ENCODE measurements at places on chromosomes 1 and 21.

- peak; percentile 17 for DNase-seq
These were observed 470 bp downstream of the TNR start for GRCh38 chr1:175742790-175743459.

DNA sequence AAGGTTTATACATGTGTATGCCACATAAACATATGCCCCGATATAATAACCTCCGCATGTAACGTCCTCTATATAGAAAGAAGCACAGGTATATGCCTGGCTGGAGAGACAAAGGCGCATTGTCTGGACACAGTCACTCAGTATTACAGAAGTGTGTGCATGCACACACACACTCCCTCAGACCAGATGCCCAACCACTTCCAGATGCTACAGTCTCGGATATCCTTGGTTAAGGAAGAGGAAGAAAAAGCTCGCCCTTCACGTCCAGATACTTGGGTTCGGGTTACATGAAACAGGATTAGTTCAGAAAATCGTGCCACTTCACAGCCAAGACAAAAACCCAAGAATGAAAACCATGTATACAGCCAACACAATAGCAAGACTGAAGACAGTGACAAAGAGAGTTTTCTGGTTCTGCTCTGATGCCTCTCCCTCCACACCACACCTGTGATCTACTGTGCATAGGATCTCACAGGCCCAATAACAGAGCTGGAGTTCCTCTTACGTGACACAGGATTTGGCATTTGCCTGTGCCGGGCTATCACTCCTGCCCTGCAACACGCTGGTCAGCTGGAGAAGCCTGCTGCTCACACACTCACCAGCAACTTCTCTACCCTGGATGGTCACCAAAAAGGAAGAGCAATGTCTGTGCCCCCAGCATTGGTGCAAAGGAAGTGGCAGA lies 75.0 kb downstream of the SSBP3 start:
- no peak for DNase-seq

GRCh38 chr1:207181847-207182246 lies 77.8 kb downstream of the C4BPA start:
- peak; percentile 61 for DNase-seq

DNA sequence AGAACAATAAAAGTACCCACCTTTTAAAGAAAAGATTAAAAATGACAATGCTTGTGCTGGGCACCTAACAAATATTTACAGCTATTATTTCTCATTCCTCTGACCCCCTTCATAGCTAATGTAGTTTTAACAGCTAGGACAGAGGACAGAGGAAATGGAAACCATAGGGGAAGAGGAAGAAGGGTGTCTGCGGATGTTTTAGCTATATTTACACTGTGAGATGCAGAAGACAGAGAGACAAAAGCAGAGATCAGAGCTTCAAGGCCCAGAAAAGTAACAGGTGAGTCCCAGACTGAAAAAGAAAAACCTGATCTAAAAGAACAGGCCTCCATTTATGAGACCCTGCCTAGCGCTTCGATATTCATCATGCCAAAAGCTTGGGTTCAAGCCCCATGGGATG lies 72.0 kb downstream of the ZNF281 start:
- DNase-seq, result no peak

GRCh38 chr1:46396441-46397398 lies 2.6 kb downstream of the FAAH start:
- DNase-seq, result no peak

GRCh38 chr21:45741691-45742090 lies 98.2 kb downstream of the PCBP3 start:
- no peak for DNase-seq

GRCh38 chr21:38455403-38455802 lies 42.9 kb downstream of the ERG start:
- DNase-seq, result no peak

- no peak for DNase-seq
These were observed 16.3 kb downstream of the ZMPSTE24 start for GRCh38 chr1:40274331-40274730.

- DNase-seq, result no peak
These were observed 576.9 kb downstream of the MATN1 start for GRCh38 chr1:30146448-30146847.

- no peak for DNase-seq
These were observed 102.7 kb downstream of the HMGB4 start for GRCh38 chr1:33966346-33967141.

DNA sequence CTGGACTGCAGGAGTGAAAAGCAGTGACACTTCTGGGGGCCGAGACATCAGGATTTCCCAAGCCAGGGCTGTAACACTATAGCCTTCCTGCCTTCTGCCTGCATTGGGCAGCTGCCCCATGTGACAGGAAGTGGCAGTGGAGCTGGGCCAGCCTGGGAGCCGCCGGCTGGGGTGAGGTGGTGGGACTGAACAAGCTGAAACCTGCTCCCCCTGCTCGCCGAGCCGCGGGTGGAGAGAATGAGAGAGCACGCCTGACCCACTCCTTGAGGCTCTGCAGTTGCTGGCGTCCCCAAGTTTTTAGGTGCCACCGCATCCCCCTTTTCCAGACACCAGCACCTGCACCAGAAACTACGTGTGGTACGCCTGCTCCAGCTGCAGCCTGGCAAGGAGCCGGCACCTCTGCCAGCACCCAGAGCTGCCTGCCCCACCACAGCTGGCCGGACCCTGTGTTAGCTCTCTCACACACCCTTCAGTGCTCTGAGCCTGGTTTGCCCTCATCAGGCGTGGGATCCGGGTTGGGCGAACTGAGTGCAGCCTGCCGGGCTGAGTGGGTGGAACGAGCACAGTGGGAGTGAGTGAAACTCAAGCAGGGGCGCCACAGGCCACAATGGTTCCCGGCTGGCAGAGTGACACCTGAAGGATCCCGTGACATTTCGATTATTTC lies 119.4 kb downstream of the AKT3 start:
- no peak for DNase-seq

DNA sequence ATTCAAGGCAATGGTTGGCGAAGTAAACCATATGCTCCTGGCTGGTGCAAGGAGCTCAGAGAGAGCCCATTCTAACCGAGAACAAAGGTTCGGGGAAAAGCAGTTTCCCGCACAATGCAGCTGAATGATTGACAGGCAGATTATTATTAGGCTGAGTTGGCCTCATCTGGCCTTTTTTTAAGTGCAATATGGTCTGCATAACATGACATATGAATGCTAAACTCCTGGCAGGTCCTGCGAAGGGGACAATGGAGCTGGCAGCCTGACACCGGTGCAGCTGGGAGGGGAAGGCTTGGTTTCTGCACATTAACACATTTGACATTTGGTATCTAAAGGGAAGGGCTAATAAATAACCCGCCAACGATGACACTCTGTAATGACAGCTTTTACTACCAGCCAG lies 92.0 kb downstream of the MIS18A start:
- DNase-seq, result no peak

DNA sequence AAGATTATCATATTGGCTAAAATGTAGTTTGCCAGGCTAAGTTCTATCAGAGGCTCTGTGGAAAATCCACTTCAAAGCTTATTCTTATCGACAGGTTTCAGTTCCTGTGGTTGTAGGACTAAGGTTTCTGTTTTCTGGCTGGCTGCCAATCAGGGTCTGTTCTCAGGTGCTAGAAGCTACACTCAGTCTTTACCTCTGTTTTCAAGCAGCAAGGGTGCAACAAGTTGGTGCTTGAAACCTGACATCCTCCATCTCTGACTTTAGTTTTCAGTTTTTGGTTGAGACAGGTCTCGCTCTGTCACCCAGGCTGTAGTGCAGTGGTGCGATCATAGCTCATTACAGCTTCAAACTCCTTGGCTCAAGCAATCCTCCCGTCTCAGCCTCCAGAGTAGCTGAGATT lies 15.3 kb upstream of the TMCO2 start:
- no peak for DNase-seq

GRCh38 chr21:44482581-44483287 lies 27.4 kb downstream of the LRRC3 start:
- peak; percentile 36 for DNase-seq

DNA sequence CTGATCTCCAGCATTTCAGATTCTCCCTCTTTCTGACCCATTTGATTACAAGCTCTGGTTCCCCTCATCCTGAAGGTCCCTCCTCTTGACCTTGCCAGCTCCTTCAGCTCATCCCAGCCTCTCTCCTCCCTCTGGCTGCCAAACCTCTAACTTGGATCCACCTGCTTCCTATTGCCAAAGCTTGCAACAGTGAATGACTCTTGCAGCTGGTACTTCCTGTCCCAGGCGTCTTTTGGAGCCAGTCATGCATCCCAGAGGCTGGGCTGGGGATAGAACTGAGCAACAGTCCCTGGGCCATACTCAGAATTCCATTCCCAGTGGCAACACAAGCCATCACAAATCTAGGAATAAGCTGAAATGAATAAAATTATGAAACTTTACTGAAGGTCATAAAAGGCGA lies 27.7 kb upstream of the SPOCD1 start:
- peak; percentile 41 for DNase-seq

DNA sequence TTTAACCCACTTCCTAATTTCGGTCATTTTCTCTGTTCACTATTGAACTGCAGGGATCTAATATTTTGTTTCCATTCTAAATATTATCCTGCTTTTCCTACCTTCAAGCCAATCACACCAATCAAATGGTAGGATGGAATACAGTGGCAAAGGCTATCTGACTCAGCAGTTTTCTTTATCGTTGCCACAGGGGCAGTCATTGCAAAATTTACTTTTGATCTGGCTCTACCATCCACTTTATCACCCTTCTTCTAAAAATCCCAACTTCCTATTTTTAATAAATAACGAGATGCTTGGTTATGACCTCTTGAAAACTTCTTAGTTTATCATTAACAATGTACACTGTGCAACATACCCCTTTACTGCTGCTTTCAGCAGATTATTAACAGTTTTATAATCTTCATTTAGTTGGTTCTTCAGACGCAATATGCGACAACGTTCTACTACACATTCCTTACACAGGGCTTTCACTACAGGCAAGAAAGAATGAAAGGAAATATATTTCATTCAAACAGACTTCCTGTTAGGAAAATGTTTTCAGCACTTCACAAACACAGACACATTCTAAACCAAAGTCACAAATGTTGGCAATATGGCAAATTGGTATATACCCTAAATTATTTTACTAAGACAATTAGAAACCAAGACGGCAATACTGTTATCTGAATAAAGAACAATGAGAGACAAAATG lies 52.3 kb upstream of the RAP1GAP start:
- DNase-seq, result no peak

- DNase-seq, result no peak
These were observed 24.5 kb downstream of the ACOT11 start for GRCh38 chr1:54572542-54572850.

DNA sequence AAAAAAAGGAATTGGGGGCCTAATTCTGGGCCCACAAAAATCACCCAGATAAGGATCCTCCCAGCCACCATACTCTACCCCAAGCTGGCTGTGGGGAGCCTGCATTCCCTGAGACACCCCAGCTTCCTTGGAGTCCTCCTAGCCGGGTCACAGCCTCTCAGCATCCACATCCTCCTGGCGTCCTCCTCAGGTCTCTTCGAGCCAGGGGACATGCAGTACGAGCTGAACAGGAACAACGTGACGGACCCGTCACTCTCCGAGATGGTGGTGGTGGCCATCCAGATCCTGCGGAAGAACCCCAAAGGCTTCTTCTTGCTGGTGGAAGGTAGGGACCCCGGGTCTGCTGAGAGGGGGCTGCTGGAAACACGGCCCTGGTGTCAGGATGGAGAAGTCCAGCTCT lies 64.3 kb downstream of the ALPL start:
- DNase-seq, result no peak

DNA sequence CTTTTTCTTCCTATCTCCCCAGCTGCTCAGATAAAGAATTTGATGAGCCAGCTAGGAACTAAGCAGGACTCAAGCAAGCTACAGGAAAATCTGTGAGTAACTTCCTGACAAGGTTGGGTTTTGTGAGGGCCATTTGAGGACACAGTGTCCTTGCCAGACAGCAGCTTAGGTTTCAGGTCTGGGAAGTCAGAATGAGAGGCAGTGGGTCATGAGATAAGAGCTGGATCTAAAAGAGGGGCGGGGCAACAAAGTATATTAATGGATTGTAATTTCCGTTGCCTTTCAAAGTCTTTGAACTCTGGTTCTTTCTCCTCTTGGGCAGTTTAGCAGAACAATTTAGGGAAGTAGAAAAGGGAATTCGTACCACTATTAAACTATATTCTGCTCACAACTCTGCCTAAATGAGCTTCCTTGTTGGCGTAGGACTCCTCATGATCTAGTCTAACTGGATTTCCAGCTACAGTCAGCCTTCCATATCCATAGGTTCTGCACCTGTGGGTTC lies 16.6 kb downstream of the STX12 start:
- no peak for DNase-seq

GRCh38 chr1:247352175-247352574 lies 20.5 kb upstream of the ZNF496 start:
- peak; percentile 74 for DNase-seq

GRCh38 chr1:231803353-231803752 lies 176.8 kb downstream of the DISC1 start:
- DNase-seq, result no peak

DNA sequence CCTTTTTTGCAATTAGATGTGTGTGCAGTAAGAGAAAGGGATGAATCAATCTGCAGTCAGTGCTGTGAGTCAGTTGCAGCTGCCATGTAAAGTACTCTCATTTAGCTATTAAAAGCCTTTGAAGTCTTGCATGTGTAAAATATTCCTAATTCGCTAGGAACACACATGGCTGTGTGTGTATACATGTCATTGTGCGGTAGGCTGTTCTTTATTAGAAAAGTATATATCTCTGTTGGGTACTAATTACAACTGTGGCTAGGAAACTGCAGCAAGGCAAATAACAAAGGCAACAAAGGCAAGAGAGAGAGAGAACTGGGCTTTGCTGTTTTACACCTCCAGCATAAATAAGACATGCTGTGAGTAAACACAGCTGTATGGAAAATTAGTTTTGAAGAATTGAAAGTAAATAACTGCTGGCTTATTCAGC lies 41.7 kb downstream of the EPB41 start:
- DNase-seq, result peak; percentile 15

- DNase-seq, result no peak
These were observed 7.5 kb downstream of the CLDN14 start for GRCh38 chr21:36472377-36472776.

DNA sequence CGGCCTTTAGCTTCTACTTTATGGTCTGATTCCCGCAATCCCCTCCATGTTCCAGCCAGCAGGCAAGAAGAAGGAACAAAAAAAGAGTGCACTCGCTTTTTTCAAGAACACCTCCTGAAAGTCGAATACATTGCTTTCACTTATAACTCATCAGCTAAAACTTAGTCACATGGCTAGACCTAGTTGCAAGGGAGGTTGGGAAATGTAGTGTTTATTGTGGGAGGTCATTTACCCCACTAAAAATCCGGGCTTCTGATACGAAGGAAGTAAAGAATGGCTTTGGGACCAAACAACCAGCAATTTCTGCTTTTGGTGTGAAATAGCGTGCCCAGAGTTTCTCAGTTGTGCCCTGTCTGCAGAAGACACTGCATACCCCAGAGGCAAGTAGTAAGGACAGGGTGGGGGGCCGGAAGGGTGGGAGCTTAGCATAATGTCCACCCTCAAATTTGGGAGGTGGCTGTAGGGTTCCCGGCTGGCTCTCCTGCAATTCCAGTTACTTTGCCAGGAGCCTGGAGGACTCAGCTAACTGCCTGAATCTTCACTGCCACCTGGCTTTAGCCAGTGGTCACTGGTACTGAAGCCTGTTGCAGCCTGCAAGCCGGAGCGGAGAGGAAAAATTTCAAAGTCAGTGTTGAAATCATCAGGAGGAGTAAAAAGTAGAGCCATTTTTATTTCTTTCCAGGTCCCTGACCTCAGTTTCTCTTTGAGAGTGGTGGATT lies 57.7 kb upstream of the F3 start:
- DNase-seq, result peak; percentile 49

GRCh38 chr1:84370831-84371394 lies 27.4 kb upstream of the DNASE2B start:
- peak; percentile 41 for DNase-seq

GRCh38 chr1:170530972-170531757 lies 801 bp upstream of the GORAB start:
- no peak for DNase-seq
